ENCODE measurements at places on chromosomes 6 and 20. TPM values are rescaled to one million over a fixed set of nuclear protein-coding genes. Genes with fewer than 3 reads are reported as not detected.
A peak's percentile ranks its signal among the peaks of the same experiment; 100 is the strongest.

- no peak for DNase-seq
Observed at GRCh38 chr6:82906951-82907350, 158.7 kb downstream of the UBE3D start.

- no peak for DNase-seq
Observed at GRCh38 chr20:51731731-51732095, 36.5 kb downstream of the ATP9A start.

- DNase-seq: no peak
Observed at GRCh38 chr6:25165177-25165576, 114.0 kb upstream of the CARMIL1 start.

The NTSR1 gene
- not detected for total RNA-seq

DNA sequence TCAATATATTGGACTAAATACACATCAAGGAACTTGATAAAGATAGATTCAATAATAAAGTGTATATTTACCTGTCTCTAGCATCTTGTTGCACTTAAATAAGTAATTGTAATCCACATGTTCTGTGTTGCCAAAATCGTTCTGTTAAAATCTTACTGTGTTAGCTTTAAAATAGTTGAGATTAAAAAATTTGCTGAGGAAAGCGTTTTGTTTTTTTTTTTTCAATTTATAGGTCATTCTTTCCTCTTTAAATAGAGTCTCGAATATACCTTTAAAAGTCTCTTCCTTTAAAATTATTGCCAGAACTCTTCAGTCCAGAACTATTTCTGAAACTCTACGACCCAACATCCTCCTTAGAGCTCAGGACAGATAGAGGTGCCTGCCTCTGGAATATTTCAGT, 195.6 kb upstream of the OPRM1 start:
- no peak for DNase-seq

DNA sequence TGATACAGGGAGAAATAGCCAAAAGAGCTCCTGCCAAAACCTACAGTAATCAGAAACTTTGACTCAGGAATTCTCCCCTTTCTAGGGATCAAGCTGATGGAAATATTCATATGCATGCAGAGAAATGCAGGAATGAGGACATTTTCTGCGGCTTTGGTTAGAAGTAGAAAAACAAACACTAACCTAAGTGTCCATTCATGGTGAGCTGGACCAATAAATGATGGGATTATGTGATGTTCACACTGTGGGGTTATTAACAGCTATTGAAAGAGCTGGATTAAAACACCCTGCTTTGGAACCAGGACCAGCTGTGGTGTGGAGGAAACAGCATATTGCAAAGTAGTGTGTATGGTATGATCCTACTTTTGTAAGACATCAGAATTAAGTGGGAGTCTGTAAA, 143.1 kb downstream of the SYCP2 start:
- DNase-seq: no peak

The LY6G6D gene
- not detected for total RNA-seq

The RFX6 gene
- total RNA-seq: not detected

- no peak for DNase-seq
Observed at GRCh38 chr20:4067600-4068261, 52.4 kb upstream of the RNF24 start.

DNA sequence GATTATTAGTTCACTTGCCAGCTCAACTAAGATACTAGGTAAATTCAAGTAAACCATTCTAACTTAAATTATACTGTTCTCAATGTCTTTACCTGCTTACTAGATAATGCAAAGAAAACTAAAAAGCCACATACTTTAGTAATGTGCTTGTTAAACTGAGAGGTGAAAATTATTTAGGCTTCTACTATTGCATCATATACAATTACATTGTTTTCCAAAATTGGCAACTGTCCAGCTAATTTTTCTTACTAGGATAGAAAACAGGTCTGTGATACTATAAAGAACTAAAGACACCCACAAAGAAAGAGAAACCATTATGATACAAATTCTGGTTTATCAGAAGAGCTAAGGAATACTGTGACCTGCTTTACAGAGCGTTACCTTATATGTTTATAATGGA, 45.6 kb upstream of the ALDH8A1 start:
- no peak for DNase-seq

DNA sequence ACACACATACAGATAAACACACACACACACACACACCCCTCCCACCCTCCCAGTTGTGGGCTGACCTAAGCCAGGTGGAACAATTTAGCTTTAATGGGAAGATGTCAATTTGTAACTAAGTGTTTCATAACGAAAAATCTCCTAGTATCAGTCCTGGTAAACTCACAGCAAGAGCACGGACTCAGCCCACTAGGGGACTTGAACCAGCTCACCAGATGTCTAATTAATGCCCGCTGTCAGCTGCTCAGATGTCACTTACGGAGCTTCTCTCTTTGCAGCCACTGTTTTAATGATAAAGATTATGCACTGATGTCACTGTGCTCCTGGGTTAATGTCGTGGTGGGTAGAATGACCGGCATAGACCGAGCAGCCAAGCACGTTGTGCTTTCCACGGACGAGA, 116.6 kb upstream of the INSM1 start:
- no peak for DNase-seq

GRCh38 chr20:3559637-3560036, 88.8 kb downstream of the ATRN start:
- no peak for DNase-seq

The CST9 gene
- total RNA-seq: not detected

The TRIM15 gene
- total RNA-seq: 0.24 TPM

- DNase-seq: peak; percentile 79
Observed at GRCh38 chr20:59782986-59783640, 150.3 kb downstream of the SYCP2 start.

DNA sequence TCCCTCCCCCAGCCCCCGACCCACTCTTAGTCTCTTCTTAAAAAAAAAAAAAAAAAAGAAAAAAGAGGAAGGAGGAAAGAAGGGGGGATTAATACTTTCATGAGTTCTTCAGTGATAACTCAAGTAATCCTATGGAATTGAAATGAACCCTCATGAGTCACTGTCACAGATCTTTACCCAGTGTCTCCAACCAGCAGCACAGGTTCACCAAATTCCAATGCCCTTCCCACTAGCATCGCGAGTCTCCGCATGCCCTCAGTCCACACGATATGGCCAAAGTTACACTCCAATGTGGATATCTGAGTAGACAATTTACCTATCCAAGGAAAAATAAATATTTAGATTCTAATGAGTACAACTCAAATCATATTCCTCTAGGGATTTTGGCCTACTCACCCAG, 74.5 kb downstream of the MDN1 start:
- DNase-seq: no peak

GRCh38 chr6:14549871-14550270, 432.3 kb downstream of the CD83 start:
- no peak for DNase-seq
